ENCODE measurements at places on chromosomes 2 and 18.

DNA sequence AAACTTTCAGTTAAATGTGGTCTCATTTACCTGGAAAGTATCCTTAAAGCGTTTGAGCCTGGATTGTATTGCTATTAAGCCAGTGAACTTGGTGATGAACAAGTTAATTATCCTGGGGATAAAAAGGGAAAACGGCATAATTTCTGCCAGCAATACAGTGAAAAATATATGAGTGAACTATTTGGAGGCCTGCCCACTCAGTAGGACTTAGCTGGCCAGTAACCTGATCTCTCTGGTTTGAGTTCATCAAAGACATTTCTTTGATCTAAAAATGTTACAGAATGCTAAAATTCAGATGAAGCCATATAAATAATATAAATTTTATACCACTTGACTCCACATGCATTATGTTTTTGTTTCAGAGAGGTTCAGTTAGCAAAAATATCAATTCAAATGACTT is 241.1 kb upstream of the VWC2L start:
- peak; percentile 26 for DNase-seq

GRCh38 chr18:75159646-75160356 is 49.1 kb downstream of the PTGR3 start:
- DNase-seq: no peak

- DNase-seq: no peak
These were observed 21.7 kb upstream of the ITGA6 start for GRCh38 chr2:172405673-172406072.

GRCh38 chr2:20423847-20424246 is 23.0 kb upstream of the RHOB start:
- no peak for DNase-seq

- no peak for DNase-seq
These were observed 473.3 kb upstream of the HS6ST1 start for GRCh38 chr2:128791985-128792320.

- DNase-seq: no peak
These were observed 248.5 kb upstream of the RAB6C start for GRCh38 chr2:129730979-129731378.

DNA sequence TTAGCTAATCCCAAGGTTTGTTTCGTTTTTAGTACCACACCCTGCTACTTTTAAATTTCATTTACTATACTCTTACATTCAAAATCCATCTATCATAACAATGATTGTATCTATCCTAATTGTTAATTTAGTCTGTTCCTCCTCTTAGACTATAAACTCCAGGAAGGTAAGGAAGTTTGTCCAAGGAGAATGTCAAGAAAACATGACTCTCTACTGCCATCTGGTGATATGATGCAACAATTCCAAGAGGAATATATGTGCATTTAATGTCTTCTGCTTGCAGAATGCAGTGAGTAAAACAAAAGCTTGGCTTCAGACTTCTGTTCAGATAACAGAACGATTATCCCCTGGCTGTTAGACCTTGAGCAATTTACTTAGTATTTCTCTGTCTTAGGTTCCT is 1267.1 kb downstream of the LRP1B start:
- DNase-seq: peak; percentile 58

GRCh38 chr18:25495606-25496005 is 143.6 kb upstream of the ZNF521 start:
- DNase-seq: peak; percentile 41

DNA sequence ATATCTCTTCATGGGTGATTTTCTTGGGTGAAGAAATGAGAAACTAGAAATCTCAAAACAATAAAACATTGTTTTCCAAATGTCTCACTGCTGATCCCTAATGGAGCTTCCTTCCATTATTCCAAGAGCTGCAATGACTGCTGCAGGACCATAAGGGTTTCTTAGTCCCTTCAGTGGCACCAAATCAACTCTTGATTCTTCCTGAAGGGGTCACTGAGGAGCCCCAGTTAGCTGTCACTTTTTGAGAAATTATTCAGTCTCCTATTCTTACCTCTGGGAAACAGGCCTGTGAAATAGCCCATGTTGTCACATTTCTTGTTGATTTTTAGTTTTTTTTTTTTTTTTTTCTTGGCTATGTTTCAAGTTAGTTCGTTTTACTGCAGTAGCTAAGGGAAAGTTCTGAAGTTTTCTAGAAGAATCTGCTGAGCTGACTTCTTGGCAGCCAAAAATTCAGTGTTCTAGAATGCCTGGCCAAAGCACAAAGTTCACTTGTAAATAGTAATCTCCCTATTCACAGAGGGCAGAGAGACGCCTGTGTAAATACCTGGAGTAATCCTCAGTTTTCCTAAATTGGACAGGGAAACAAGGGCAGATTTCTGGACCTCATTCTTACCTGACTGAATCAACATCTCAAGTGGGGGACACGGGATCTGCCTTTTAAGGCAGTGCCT is 480.0 kb downstream of the RIT2 start:
- no peak for DNase-seq

DNA sequence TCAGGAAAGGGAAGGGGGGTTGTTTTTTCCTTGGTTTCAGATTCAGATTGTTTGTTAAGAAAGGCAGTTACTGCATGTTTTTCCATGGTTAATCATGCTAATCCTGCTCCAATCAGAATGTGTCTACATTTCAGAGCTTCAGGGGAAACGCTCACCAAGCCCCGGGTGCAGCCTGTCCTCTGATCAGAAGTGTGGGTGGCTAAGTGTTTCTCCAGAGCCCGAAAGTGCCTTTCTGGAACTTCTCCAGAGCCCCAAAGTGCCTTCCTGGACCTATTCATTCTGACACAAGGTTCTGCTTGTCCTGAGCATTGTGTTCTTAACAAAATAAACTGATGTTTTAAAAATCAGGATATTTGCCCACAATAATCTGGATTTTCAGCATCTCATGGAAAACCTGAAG is 359.0 kb upstream of the ZNF521 start:
- DNase-seq: no peak

- DNase-seq: peak; percentile 48
These were observed 70.0 kb downstream of the SLC25A12 start for GRCh38 chr2:171824086-171824485.

DNA sequence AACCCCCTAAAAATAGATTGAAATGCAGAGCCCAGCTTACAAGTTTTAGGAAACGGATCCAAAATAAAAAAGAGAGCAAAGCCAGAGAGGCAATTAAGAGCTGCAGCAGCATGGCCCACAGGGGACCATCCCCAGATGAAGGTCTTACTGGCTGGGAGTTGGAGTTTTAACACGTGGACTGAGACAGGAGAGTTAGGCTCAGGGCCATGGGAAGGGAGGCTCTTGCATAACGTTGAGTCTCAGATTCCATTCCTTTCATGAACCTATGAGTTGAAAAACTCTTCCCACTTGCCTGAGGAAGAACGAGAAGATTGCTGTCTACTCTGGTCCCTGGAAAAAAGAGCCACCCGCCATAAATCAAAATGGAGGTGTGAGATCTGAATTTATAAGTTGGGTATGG is 101.8 kb upstream of the NDUFV2 start:
- peak; percentile 51 for DNase-seq

DNA sequence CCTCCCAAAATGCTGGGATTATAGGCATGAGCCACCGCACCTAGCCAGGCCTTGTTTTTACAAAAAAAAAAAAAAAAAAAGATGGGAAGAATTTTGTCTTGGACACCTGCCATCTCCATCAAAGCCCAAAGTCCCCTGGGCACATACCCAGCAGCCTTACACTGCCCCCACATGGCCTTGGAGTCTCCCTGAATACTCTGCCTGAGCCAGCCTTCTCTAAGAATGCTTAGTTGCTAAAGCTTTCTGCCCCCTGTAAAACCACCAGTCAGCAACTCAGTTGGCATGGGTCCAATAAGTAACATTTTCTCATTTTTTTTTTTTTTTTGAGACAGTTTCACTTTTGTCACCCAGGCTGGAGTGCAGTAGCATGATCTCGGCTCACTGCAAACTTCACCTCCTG is 40.6 kb downstream of the SPC25 start:
- peak; percentile 40 for DNase-seq

GRCh38 chr18:59742325-59743111 is 45.3 kb upstream of the CCBE1 start:
- peak; percentile 90 for DNase-seq

Measured in fibroblast of skin of abdomen (primary cell).